Fibroblast of skin of left quadriceps (primary cell): ENCODE measurements at places on chromosomes 16 and 17.

DNA sequence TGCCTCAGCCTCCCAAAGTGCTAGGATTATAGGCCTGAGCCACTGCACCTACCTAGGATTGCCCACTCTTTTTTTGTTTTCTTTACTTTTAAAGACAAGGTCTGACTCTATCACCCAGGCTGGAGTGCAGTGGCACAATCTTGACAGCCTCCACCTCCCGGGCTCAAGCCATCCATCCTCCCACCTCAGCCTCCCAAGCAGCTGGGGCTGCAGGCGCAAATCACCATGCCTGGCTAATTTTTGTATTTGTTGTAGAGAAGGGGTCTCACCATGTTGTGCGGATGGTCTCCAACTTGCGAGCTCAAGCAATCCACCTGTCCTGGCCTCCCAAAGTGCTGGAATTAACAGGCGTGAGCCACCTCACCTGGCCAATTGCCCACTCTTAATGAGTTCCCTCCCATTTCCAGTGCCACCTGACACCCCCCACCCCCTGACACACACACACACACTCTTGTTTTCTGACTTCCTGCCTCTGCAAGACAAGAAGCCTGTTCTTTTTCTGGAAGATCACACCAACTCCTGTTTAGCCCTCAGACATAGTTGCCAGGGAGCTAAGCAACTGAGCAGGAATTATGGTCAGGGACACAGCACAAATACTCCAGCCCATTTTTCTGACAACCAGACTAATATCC lies 2.6 kb downstream of the OVCA2 start:
- DNase-seq, result no peak

DNA sequence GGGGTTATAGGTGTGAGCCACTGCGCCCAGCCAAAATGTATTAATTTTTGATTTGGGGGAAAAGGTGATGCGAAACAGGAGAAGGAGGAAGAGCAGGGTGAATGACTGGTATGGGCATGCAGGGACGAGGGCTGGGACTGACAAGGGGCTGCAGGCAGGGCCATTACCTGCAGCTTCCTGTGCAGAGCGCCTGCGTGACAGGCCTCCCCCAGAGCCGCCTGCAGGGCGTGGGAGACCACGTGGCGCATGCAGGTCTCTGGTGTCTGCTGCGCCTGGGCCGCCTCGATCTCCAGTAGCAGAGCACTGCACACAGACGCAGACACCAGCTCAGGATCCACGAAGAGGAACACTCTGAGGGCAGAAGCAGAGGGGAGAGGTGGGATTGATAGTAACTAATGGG lies 32.4 kb downstream of the PIK3R6 start:
- DNase-seq, result no peak

DNA sequence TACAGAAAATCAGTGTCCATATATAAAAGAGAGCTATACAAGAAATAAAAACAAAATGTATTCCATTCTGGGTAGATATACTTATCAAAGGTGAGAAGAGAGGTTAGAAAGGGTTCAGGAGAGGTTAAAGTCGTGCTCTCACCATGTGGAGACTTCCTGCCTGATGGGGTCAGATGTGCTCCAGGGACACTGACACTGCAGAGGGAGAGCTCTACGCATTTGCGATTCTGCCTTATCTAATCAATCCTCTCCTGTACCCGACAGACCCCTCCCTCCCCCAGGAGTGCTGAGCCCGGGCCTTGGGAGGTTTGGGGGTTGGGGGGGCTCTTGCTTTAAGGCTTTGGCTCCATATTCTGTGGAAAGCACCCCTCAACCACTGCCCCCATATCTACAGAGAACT lies 16.6 kb upstream of the SLC5A11 start:
- DNase-seq, result no peak

DNA sequence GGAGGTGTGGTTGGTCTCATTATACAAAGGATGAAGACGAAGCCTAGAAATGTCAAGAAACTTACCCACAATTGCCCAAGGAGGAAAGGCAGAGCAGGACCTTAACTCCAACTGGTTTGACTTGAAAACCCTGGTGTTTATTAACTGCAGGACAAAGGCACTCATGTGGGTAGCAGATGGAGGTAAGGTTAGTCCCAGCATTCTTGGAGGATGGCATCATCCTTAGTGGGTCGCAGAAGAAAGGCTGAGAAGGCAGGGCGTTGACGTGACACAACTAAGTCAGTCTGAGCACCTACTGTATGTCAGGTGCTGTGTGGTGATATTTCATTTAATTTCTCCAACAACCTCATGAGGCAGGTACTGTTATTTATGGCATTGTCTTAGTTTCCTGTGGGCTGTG lies 101.3 kb downstream of the HAPSTR1 start:
- peak; percentile 0 for DNase-seq

- peak; percentile 6 for DNase-seq
These were observed 311.5 kb upstream of the KCNJ16 start for GRCh38 chr17:69763503-69763902.

GRCh38 chr16:23306199-23307100 lies 4.3 kb downstream of the SCNN1B start:
- DNase-seq, result no peak

DNA sequence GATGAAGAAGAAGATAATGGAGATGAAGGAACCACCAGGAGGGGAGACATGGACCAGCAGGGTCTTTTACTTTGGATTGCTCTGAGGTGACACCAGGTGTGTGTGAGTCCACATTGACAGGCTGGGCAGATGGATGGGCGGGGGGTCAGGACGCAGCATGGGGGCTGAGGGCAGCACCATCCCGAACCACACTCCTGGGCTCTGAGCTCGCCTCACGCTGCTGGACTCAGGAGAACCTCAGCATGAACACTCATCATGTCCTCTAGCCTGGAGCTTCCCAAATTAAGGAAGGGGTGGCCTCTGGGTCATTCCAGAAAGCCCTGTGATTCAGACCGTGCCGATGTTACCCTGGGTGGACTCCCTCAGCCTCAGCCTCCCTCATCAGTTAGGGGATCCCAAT lies 50.4 kb upstream of the MAP3K14 start:
- DNase-seq, result no peak

- no peak for DNase-seq
These were observed 191.0 kb downstream of the SPECC1 start for GRCh38 chr17:20200016-20200795.

- DNase-seq, result no peak
These were observed 143.4 kb upstream of the HS3ST2 start for GRCh38 chr16:22670551-22671041.

GRCh38 chr17:20267459-20267842 lies 199.9 kb downstream of the LGALS9B start:
- DNase-seq, result no peak

DNA sequence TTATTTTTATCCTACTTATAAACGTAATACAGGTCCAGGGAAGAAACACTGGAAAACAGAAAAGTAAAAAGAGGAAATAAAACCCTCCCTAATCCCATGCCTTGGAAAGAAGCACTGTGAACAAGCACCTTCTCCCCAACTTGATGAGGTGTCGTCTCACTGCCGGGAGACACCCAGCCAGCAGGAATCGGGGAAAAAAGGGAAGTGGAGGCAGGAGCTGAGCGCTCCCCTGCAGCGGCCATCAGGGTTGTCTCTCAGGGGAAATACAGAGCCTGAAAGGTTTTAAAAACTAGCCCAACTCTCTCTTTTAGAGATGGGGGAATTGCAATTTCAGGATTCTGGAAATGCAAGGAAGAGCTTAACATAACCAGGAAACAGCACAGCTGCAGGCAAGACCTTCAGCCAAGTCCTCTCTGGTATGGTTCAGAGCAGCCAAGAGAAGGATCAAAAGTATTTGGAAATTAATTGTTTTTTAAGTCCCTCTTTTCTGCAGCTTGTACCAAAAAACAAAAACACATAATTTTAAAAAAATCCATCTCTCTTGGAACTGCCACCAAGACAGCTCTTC lies 96.3 kb upstream of the RCVRN start:
- DNase-seq, result no peak

DNA sequence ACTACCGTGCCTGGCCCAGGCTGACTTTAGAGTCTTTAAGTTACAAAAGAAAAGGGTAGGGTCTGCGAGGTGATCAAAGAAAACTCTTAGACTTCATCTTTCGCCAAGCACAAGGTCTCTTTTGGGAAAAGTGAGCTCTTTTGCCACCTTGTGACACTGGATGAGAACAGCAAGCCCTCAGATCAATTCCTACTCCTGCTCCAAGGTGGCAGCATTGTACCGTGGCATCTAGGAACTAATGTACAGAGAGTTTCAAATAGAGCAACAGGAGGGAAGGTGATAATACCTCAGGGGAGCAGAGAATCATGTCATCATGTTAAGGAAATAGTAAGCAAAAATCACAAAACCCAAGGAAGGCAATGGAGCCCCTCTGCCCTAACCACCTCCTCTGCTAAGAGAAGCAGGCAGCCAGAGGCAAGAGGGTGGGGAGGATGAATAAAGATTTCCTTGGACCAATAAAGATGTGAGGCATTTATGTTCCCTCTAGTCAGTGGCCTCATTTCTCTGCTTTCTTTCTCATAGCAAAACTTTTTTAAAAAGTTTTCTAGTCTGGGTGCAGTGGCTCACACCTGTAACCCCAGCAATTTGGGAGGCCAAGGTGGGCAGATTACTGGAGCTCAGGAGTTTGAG lies 2.1 kb upstream of the C17orf78 start:
- peak; percentile 59 for DNase-seq

GRCh38 chr16:77158293-77158692 lies 32.7 kb upstream of the MON1B start:
- DNase-seq, result no peak

GRCh38 chr16:27852116-27852515 lies 211.4 kb downstream of the GSG1L start:
- DNase-seq, result no peak

DNA sequence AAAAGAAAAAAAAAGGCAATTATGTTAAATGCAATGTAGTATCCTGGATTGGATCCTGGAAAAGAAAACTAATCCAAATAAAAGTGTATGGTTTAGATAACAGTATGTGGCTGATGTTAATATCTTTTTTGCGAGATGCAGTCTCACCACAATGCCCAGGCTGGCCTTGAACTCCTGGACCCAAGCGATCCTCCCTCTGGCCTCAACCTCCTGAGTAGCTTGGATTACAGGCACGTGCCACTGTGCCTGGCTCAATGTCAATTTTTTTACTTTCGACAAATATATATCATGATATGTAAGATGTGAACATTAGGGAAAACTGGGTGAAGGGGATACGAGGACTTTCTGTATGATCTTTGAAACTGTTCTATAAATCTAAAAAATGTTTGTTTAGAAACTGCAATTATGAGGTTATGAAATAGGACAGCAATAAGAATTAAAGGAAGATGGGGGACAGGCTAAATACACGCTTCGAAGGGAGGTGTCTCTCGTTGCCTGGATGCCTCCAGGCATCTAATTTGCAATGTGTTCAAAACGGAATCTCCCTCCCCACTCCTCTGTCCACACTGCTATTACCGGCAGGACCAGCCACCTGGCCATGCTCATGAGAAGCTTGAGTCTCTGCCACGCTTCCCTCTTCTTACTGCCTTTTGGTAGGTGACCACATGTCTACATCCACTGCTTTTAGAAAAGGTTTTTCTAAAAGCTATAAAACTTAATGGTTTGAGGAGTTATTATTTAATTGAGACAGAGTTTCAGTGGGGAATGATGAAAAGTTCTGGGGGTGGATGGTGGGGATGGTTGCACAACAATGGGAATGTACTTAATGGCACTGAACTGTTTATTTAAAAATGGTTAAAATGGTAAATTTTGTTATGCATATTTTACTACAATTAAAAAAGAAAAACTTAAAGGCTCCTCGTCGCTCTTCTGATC lies 15.2 kb downstream of the UBE2O start:
- no peak for DNase-seq

- DNase-seq, result no peak
These were observed 233.0 kb upstream of the MAF start for GRCh38 chr16:79833559-79833958.
